SHP77 treated with DMSO at 0.1 percent for 48 hours (cell line): ENCODE measurements at places on chromosomes 16 and 17.

DNA sequence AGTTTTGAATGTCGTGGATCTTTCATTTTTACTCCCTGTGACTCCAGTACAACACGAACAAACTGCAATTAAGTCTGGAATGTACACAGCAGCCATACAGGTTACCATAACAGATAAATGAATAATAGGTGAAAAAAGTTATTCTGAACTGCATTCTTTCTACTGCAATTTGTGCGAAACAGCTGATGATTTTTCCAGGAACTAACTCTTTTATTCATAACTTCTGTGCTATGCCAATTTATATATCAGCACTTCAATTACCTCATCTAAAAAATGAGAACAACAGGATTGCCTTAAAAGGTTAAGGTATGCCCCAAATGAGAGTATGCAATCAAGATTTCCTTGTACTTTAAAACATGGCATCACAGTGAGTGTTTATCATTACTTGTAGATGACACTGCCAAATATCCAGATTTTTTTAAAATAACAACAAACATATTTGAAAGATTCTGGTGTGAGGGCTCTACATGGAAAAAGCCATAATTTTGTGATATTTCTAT, 238.9 kb downstream of the CDH8 start:
- no peak for DNase-seq

- DNase-seq: no peak
Observed at GRCh38 chr16:25030420-25031131, 15.4 kb upstream of the ARHGAP17 start.

DNA sequence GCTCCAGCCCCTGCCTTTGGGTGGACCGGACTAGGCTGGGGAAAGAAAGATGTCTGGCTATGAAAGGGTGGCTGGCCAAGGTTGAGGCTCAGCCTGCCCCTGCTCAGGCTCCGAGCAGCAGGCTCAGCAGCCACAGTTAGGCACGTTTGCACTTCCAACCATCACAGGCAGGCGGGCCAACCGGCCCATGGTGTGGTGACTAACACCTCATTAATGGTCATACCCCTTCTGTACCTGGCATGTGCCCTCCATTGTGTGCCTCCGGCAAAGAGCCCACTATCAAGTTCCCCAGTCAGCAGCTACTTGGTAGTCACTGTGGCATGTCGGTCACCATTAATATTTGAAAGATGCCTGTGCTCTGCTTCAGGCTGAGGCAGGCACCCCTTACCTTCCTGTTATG, 6.7 kb downstream of the TBC1D24 start:
- no peak for DNase-seq

GRCh38 chr17:45722161-45722560, 62.0 kb upstream of the CRHR1 start:
- DNase-seq: peak; percentile 16
